Spinal cord (tissue), 10 donors: ENCODE measurements at places on chromosomes 6 and 20.
A peak's percentile ranks its signal among the peaks of the same experiment; 100 is the strongest.

GRCh38 chr6:105199711-105200110, 19.9 kb upstream of the POPDC3 start:
- DNase-seq, result no peak
- no peaks in the 10 kb centered on the region for H3K4me1 ChIP-seq
- H3K4me3 ChIP-seq, result no peak overlapping the region
- no peaks in the 10 kb centered on the region for H3K36me3 ChIP-seq

DNA sequence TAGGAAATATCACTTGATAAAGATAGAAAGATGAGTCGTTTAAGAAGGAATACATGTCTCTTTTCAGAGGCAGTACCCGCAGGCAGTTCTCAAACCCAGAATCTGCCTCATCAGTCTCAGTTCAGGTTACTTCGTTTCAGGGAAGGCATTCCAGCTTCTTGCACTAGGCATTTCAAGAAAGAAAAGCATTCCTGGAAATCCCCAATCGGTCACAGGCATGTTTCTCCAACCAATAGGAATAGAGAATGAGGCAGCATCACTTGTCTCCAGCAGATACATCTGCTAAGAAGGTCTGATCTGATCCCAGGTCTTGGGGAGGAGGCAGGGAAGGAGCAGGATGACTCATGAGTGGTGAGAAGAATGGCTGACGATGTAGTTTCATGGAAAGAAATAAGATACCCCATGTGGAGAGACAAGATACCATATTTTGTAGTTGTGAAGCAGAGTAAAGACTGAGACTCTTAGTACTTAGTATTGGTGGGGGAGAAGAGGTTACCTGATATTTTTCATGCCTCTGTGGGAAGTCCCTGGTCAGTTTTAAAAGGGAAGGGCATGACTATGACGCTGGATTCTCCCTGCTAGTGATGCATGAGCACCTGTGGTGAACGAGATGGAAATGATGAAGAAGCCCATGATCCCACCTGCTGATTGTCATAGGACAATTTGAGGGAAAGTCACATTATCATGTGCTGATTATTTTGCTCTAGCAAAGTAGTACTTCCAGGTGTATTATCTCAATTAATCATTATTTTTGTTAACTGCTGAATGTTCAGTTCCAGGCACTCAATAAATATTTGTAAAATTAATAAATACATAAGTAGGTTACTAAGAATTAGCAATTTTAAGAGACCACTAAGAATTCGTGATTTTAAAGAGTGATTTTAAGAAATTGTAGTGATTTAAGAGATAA, 20.3 kb upstream of the HLA-DRB1 start:
- peak; percentile 70 for DNase-seq
- no peaks in the 10 kb centered on the region for H3K36me3 ChIP-seq
- H3K27ac ChIP-seq, result no peak overlapping the region
- no peaks in the 10 kb centered on the region for H3K27me3 ChIP-seq
- H3K4me3 ChIP-seq, result no peak overlapping the region

- DNase-seq, result peak; percentile 86
- H3K4me3 ChIP-seq, result no peak overlapping the region
- peaks cover 3% of the 10 kb centered on the region for H3K4me1 ChIP-seq
- H3K27ac ChIP-seq, result no peak overlapping the region
These were observed 23.2 kb downstream of the RBCK1 start for GRCh38 chr20:431012-431904.

DNA sequence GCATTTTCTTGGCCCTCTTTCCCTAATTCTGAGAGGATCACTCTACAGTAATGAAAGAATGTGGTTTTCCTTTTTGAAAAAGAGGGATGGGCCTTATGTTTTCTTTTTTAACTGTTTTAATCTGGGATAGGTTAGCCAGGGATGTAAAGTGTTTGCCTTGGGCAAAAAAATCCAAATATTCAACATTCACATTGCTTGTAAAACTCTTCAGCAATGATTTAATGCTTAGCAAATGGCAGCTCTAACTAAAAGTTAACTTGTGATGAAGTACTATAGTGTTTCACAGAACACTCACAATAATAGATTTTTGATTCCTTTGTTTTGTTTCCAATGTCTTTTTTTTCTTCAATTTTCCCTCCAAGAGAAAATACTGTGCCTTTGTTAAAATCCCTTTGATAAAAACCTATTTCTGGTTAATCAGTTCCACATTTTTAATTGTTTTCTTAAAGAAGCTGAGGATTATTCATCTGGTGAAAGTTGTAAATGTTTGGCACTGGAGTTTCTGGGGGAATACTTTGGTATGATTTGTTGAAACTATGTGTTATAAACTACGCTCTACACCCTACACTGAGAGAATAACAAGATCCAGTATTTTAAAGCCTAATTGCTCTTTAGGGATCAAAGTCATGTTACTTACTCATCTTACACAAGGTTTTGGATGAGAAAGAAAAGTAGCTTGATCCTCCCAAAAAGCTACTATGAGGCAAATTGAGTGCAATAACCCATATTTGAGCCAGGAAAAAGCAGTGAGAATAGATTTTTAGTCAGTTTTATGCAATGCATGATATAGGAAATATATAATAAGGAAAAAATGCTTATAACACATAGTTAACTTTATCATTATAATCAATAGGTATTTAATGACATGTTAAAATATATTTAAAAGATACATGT, 335.8 kb downstream of the EPHA7 start:
- H3K36me3 ChIP-seq, result no peaks in the 10 kb centered on the region
- H3K27ac ChIP-seq, result no peak overlapping the region
- no peak for DNase-seq
- no peaks in the 10 kb centered on the region for H3K4me1 ChIP-seq

DNA sequence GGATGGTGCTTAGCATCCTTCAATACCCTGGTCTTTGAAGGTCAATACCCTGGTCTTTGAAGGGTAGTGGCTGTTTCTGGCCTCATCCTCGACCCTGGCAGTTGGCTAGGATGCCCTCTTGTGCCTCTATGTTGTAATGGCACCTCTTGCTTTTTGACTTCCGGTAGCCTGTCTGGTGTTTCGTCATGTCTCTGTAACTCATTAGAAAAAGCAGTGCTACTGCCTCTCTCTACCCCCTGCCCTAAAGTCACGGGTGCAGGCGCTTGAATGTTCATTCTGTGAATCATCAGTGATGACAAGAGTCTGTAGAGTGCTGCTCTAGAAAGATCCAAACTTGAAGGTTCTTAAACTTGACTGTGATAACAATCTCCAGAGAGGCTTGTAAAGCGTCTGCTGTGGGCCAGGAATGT, 28.3 kb downstream of the RSPO4 start:
- DNase-seq, result no peak
- H3K36me3 ChIP-seq, result no peaks in the 10 kb centered on the region
- H3K4me1 ChIP-seq, result no peaks in the 10 kb centered on the region

GRCh38 chr20:51277961-51278360, 255.1 kb upstream of the KCNG1 start:
- H3K27ac ChIP-seq, result no peak overlapping the region
- no peak for DNase-seq
- H3K36me3 ChIP-seq, result no peaks in the 10 kb centered on the region
- no peak overlapping the region for H3K4me3 ChIP-seq

DNA sequence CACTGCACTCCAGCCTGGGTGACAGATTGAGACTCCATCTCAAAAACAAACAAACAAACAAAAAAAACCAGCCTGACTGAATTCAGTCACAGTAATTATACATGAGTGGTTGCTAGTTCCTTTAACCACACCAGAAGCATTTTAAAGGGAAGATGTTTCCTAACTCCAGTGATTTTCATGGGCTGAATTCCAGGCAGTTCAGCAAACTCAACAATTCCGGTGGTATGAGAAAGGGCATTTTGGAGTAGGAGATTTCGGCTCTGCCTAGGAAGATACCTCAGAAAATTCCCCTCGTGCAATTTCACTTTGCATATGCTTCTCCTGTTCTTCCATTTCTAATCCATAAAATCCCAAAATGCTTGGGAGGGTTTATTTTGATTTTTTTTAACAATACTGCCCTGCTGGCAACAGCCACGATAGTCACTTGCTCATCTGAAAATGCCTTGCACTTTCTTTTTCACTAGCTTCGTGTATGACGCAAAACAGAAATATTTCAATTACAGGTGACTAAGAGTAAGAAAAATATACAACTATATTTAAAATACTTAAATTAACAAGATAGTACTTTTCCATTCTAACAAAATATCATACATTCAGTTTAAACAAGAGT, 48.3 kb upstream of the IPCEF1 start:
- H3K4me3 ChIP-seq, result no peak overlapping the region
- H3K36me3 ChIP-seq, result peaks cover 8% of the 10 kb centered on the region
- H3K27ac ChIP-seq, result no peak overlapping the region
- no peak for DNase-seq

DNA sequence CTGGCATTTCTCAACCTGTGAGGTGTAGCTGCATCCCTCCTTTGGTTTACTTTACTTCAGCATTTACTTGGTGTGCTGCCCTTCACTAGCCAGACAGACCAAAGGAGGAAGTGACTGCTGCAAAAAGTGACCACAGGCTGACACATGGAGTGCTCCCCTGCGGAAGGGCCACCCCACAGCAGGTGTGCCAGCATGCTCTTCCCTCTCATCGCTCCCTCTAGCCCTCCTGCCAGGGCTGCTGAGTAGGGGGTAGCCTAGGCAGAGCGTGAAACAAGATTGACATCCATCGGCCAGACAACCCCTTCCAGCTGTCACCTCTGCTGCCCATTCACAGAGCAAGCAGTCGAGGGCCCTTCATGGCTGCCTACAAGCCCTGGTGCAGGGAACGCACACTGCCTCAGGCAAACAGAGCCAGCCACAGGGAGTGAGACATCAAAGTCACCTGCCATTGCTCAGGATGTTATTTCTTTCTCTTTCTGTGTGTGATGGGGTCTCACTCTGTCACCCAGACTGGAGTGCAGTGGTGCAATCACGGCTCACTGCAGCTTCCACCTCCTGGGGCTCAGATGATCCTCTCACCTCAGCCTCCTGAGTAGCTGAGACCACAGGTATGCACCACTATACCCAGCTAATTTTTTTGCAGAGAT, 102.0 kb upstream of the RPS6KA2 start:
- no peaks in the 10 kb centered on the region for H3K27me3 ChIP-seq
- no peaks in the 10 kb centered on the region for H3K4me1 ChIP-seq
- H3K36me3 ChIP-seq, result no peaks in the 10 kb centered on the region
- no peak overlapping the region for H3K27ac ChIP-seq
- no peak for DNase-seq

- peaks cover 2% of the 10 kb centered on the region for H3K27me3 ChIP-seq
- peaks cover 8% of the 10 kb centered on the region for H3K36me3 ChIP-seq
- H3K27ac ChIP-seq, result peak overlapping the region; percentile 79
- DNase-seq, result no peak
These were observed 537 bp upstream of the GABBR1 start for GRCh38 chr6:29633534-29633905.

DNA sequence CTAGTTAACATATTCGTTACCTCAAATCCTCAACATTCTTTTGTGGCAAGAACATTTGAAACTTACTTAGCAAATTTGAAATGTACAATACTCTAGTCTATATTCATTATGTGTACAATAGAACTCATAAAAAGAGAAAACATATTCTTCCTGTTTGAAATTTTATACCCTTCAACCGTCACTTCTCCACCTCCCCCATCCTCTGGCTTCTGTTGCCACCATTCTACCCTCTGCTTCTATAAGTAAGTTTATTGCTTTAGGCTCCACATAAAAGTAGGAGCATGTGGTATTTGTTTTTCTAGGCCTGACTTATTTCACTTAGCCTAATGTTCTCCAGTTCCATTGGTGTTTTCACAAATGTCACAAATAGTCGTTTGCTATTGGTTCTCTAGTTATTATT, 205.3 kb downstream of the TENT5A start:
- no peak overlapping the region for H3K4me3 ChIP-seq
- no peak overlapping the region for H3K27ac ChIP-seq
- no peaks in the 10 kb centered on the region for H3K27me3 ChIP-seq
- no peaks in the 10 kb centered on the region for H3K4me1 ChIP-seq

GRCh38 chr20:33840160-33840559, 29.0 kb downstream of the CHMP4B start:
- H3K27ac ChIP-seq, result no peak overlapping the region
- H3K4me1 ChIP-seq, result peaks cover 55% of the 10 kb centered on the region
- H3K36me3 ChIP-seq, result no peaks in the 10 kb centered on the region
- no peak overlapping the region for H3K4me3 ChIP-seq

DNA sequence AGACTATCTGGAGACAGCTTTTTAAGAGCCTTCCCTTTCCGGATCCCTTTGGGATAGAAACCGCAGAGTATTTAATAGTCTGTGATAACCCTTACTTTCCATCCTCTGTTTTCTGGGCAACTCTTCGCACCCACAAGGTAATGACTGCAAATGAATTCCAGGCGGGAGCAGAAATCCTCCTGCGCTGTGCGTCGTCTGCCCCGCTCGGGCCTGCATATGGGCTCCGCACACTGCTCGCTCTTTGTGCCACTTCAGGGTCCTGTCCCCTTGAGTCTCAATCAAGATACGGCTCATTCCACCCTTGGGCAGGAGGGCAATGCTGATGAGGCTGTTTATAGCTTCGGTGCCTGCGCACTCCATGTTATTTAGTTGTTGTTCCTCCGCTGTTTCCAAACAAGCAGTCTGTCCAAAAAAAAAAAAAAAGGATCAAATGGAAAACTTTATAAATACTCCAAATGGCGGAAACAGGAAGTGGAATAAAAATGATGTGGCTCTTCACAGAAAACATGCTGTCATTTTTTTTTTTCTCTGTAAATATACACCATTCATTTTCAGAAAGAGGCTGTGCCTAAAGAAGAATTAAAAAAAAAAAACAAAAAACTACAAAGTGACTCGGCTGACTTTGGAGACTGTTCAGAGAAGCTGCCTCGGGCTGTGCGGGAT, 169.6 kb upstream of the GMDS start:
- H3K4me1 ChIP-seq, result no peaks in the 10 kb centered on the region
- no peaks in the 10 kb centered on the region for H3K36me3 ChIP-seq
- no peaks in the 10 kb centered on the region for H3K27me3 ChIP-seq

GRCh38 chr6:137241481-137242038, 22.4 kb upstream of the IFNGR1 start:
- no peak overlapping the region for H3K27ac ChIP-seq
- no peaks in the 10 kb centered on the region for H3K27me3 ChIP-seq
- no peak for DNase-seq

DNA sequence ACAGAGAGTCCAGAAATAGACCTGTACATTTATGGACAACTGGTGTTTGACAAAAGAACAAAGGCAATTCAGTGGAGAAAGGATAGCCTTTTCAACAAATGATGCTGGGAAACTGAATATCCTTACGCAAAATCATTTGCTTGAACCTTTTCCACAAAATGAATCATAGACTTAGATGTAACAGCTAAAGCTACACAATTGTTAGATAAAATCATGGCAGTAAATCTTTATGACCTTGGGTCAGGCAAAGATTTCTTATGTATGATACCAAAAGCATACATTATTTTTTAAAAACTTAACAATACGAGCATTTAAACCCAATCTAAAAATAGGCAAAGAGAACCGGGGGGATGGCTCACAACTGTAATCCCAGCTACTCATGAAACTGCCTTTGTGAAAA, 73.5 kb upstream of the DST start:
- no peak overlapping the region for H3K27ac ChIP-seq
- H3K27me3 ChIP-seq, result no peaks in the 10 kb centered on the region
- no peaks in the 10 kb centered on the region for H3K36me3 ChIP-seq
- no peak overlapping the region for H3K4me3 ChIP-seq
- H3K4me1 ChIP-seq, result no peaks in the 10 kb centered on the region

- H3K27ac ChIP-seq, result peak overlapping the region; percentile 16
- peaks cover 5% of the 10 kb centered on the region for H3K4me1 ChIP-seq
- H3K4me3 ChIP-seq, result no peak overlapping the region
- no peaks in the 10 kb centered on the region for H3K27me3 ChIP-seq
- DNase-seq, result no peak
These were observed 139.2 kb downstream of the SOX4 start for GRCh38 chr6:21732731-21733130.

GRCh38 chr20:44349349-44349748, 6.2 kb upstream of the HNF4A start:
- H3K4me3 ChIP-seq, result no peak overlapping the region
- no peak overlapping the region for H3K27ac ChIP-seq
- no peaks in the 10 kb centered on the region for H3K27me3 ChIP-seq
- H3K4me1 ChIP-seq, result no peaks in the 10 kb centered on the region
- no peaks in the 10 kb centered on the region for H3K36me3 ChIP-seq
